HFFc6 (cell line): ENCODE measurements at places on chromosomes 4 and X.

GRCh38 chr4:164408831-164409230, 345.1 kb upstream of the SMIM31 start:
- no peak for DNase-seq

DNA sequence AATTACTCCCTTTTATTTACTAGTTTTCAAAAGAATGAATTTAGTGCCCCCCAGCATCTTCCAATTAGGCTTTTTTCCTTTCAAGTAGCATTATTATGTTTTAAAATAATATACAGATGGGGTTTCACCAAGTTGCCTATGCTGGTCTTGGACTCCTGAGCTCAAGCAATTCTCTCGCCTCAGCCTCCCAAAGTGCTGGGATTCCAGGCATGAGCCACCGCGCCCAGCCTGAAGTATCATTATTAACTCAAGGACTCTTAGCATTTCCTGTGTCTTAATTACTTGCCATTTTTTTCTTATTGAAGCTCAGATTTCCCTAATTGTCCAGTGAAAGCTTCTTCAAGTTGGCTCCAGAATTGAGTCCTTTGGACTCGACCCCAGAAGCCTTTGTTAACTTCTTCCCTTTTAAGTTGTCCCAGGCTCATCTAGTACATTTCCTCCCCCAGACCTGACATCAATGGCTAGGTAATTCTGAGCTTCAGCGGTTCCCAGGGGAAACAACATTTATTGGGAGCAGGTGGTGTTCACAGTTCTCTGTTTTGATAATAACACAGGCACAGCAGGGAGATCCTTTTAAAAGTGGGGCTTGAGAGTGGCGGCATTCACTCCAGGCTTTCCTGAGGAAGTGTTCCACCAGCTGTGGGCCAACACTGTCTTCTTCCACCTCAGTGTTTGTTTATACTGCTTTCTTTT, 10.0 kb downstream of the SAT1 start:
- DNase-seq = no peak

DNA sequence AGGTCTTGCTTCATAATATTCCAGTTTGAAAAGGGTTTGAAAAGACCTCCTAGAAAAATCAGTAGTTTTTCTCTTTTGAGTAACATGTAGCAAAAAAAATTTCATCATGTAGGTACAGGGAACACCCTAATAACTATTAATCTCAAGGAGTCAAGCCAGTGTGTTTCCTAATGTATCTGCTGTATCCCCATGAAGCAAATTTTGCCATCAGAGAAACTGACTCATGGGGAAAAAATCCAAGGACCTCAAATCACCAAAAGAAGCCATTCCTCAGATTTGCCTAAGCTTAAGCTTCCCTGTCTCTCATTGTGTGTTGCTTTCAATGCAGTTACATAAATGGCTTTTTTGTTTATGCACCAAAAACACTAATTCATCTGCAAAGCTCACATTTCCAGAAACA, 29.7 kb downstream of the F9 start:
- DNase-seq = no peak

- DNase-seq = no peak
Observed at GRCh38 chr4:126385954-126386353, 1071.2 kb downstream of the FAT4 start.

- DNase-seq = peak; percentile 45
Observed at GRCh38 chr4:14167876-14168510, 540.5 kb upstream of the BOD1L1 start.

DNA sequence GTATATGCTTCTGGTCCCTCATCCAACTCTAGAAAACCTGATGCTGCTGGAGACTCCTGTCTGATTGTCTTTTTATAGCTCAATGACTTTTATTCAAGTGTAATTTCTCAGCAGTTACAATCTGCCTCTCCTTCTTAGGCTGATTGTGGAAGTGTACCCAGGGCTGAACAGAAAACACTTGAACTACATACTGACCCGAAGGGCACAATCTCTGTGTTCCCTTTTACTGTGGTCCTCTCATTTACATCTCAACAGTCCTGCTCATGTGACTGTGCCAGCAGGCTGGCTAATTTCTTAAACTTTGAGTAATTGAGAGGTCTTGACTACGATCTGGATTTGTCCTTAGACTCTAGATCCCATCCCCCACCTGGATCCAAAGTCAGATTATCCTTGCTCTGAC, 863.4 kb downstream of the PDHA2 start:
- no peak for DNase-seq

- DNase-seq = no peak
Observed at GRCh38 chrX:1164322-1165288, 47.8 kb downstream of the CRLF2 start.

DNA sequence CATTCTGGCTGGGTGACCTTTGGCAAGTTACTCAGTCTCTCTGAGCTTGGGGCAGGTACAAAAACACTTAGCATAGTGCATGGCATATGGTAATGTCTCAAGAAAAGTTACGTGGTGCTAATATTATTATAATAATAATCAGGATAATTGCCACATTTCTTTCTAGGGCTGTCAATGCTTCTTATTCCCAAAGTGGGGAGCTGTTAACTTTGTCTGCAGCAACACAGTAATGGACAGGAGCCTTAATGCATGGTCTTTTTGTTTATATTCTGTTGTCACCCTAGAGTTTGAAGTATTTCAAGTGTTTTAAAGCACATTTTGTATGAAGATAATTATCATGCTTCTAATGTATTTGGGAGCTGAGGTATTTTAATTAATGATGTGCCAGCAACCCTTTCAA, 121.8 kb downstream of the FHIP1A start:
- no peak for DNase-seq

- no peak for DNase-seq
Observed at GRCh38 chr4:77154761-77155499, 2.1 kb upstream of the CCNG2 start.

GRCh38 chr4:123418351-123418931, 21.8 kb downstream of the SPRY1 start:
- DNase-seq = peak; percentile 85

GRCh38 chr4:22897520-22898108, 204.9 kb downstream of the GBA3 start:
- peak; percentile 1 for DNase-seq

- DNase-seq = peak; percentile 55
Observed at GRCh38 chr4:40924096-40924792, 174.5 kb downstream of the NSUN7 start.

- peak; percentile 60 for DNase-seq
Observed at GRCh38 chrX:136170139-136170800, 22.9 kb downstream of the FHL1 start.

- DNase-seq = no peak
Observed at GRCh38 chr4:165217325-165217724, 10.0 kb downstream of the KLHL2 start.

DNA sequence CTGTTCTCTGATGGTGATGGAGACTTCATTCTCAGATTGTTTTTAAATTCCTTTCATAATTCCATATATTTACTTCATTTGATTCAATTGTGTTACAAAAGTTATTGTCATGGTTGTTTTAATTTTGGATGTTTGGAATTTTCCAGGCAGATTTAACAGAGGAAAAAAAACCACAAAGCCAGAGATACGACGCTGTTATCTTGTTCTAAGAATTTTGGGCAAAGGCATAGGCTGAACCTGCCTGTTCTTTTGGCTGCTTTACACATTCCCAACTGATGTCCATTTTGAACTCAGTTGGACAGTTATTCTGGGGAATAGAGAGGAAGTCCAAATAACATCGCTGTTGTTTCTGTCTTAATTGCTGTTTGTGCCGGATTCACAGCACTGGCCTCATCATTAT, 65.7 kb downstream of the LINC00632 start:
- DNase-seq = no peak

GRCh38 chrX:52811065-52811625, at the start of gene XAGE5:
Gene XAGE5 (plus strand): TSS chrX:52811287. CDS start chrX:52812567, 1,280 bp downstream.
- no peak for DNase-seq

GRCh38 chrX:110178179-110178865, 139.6 kb downstream of the AMMECR1 start:
- DNase-seq = no peak

DNA sequence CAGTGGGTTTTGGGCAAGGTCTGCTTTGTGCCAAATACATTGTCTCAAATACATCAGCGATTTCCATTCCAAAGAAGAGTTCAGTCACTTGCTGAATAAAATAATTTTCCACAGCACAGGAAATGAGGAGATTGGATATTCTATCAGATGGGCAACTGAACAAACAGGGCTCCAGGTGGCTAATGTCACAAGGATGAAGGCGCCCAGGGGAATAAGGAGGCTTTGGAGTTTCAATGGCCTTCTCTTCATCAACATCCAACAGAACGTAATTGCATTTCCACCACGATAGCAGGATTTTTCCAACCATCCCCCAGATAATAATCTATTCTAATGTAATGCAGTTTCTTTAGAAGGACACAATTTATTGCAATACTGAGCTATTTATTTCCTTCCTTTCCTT, 104.7 kb upstream of the KLHL13 start:
- no peak for DNase-seq

GRCh38 chrX:132488819-132489577, at the start of gene MBNL3:
Gene MBNL3 (minus strand): TSS chrX:132489038. CDS start chrX:132439611, 49,427 bp downstream.
- DNase-seq = peak; percentile 10

DNA sequence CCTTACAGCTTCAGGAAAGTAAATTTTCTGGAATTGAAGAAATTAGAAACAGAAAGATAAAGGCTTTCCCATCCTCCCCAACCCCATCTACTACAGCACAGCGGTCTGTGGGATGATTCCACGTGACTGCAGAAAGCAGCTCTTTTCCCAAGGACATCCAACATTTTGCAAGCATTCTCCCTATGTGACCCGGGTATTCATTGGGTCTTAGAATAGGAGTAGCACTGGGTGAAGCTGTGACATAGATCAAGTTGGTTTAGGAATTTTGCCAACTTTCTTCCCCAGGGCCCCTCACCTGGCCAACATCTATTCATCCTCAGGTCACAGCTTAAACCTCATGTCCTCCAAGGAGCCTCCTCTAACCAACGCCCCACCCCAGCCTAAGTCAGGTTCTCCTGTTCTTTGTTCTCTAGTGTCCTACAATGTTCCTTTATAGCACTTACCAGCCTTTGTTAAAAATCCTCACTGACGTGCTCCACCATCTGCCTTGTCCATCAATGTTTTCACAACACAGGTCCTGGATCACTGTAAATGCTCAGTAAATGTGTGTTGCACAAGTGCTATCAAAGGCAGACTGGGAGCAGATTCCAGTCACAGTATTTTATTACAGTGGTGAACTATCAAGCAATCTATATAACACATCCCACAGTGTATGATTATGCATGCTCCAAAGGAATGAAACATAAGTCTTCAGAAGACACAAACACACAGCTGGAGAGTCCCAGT, 80.9 kb upstream of the MTM1 start:
- no peak for DNase-seq

- no peak for DNase-seq
Observed at GRCh38 chrX:111352424-111352823, 59.6 kb downstream of the DCX start.

DNA sequence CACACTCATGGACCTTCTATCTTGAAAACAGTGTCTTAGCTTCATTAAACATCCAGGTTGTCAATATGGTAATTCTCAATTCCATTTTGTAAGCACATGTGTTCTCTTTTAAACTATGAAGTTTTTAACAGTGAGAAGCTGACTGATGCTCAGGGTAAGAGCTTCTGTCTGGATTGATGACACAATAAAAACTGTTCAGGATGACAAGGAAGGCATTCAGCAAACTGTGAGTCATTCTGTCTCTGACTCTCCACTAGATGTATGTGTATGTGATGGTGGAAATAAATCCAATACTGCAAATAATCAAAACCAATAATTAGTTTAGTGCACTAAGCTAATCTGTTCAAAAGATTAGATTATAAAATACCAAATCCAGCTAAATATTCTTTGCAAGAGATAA, 115.3 kb upstream of the ARX start:
- DNase-seq = no peak

DNA sequence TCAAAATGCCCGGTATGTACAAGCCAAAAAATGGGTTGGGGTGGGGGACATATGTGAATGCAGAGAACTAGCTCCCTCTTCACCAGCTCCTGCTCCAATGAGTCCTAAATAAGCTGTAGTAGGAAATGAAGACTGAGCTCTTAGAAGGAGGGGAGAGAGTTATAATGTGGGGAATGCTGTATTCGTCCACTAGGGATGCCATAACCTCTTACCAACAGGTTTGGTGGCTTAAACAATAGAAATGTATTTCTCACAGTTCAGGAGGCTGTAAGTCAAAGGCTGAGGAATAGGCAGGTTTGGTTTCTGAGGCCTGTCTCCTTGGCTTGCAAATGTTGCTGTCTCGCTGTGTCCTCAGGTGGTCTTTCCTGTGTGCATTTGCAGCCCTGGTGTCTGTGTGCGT, 4.4 kb upstream of the INPP4B start:
- DNase-seq = peak; percentile 11

- no peak for DNase-seq
Observed at GRCh38 chr4:169259271-169259670, 11.5 kb downstream of the SH3RF1 start.

DNA sequence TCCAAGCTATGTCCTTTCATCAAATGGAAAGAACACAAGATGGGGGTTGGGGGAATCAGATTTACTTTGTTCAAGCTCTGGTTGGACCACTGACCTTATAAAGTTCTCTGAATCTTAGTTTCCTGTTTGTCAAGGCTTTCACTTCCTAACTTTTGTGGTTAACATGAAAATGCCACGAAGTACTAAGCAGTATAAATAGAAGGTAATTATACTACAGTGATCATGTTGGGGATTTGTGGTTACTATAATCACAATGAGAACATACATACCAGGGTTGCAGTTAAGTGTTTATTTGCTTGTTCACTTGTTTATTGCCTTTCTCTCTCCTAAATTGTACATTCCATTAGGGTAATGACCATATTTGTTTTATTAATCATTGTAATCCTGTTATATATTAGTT, 53.2 kb downstream of the SPRY1 start:
- DNase-seq = peak; percentile 61

DNA sequence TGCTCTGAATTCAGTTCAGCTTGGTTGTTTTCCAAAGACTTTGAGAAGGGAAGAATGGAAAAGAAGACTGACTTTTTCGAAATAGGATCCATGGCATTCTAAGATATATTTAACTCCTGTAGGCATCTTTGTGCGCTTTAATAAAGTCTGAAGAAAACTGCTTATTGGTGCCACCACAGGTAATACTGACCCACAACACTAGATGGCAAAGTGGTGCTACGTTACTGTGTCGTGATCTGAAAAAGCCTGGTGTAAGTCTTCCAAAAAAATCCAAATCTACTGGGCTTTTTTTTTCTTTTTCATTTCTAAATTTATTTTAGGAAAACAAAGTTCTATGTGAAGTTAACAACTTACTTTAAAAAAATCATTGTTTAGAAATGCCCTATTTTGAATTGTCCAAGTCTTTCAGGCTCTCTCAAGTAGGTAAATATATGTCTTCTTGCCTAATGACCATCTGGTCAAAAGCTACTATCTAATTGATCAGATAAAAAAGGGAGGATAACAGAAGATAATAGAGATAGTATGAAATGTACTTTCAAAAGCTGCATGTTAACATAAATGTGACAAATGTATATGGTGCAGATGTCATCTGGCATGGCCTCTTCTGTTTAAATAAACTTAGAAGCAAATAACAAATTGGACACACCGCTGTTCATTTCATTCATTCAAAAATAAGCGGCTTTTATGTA, 47.0 kb upstream of the MID1IP1 start:
- DNase-seq = peak; percentile 26

GRCh38 chr4:161728929-161729328, 434.9 kb downstream of the FSTL5 start:
- DNase-seq = no peak

- DNase-seq = no peak
Observed at GRCh38 chrX:9557521-9557920, 92.7 kb downstream of the TBL1X start.

- peak; percentile 74 for DNase-seq
Observed at GRCh38 chrX:49166914-49167739, 4.6 kb downstream of the MAGIX start.

GRCh38 chr4:163535657-163536056, 41.2 kb downstream of the TMA16 start:
- no peak for DNase-seq
